Breast epithelium (tissue), 4 donors: ENCODE measurements at places on chromosomes 6 and 20.

DNA sequence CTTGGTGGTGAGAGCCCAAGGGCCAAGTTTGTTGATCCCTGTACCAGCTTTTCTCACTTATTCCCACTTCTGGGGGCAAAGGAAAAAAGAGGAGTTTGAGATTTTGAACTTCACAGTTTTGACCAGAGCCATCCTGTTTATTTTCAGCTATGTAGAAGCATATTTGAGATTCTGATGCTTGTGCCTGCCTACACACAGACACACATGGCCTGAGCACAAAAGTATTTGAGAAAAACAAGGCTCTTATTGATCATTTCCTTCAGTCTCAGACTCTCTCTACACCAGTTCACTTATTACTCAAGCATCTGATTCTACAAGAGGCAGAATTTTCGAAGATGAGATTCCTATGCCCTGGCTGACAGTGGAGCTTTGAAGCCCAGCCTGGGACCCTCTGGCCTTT is 100.7 kb downstream of the TCP11 start:
- DNase-seq: no peak

DNA sequence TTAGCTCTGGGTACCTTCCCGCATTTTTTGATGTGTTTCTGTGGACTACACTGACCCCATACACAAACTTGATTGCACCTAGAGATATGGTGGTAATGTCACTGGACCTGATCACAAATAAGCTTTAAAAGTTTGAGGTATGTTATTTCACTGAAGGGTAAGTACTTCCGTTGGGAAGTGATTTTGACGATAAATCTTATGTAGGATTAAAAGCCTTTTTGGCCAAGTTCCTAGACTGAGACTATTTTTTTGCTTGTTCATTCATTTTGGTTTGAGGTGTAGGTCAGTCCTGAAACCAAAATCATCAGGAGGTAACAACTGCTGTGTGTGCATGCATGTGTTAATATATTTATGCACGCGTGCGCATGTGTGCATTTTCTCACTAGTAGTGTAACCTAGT is 336.3 kb downstream of the TFAP2A start:
- no peak for DNase-seq

- DNase-seq: no peak
Measured at GRCh38 chr6:72322771-72323170, 299.1 kb upstream of the KCNQ5 start.

GRCh38 chr20:10497791-10498190 is 62.7 kb downstream of the SLX4IP start:
- no peak for DNase-seq

DNA sequence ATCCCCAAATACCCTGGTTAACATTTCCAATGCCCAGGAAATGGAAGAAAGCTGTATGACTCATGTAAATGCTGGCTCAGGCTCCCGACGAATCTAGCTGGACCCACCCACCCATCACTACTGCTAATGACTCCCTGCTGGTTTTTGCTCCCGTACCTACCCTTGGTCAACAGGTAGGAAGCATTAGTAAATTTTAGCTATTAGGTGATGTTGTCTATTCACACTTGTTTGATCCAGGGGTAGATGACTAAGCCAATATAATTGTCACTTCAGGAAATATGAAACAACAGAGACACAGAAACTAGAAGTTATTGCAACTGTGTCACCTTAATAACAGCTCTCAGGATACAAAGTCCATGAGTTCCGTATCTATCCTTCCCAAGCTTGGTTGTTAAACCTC is 94.4 kb upstream of the BEND6 start:
- DNase-seq: no peak

GRCh38 chr6:4636881-4637224 is 139.4 kb upstream of the CDYL start:
- DNase-seq: no peak

- no peak for DNase-seq
Measured at GRCh38 chr6:149129371-149130077, 188.0 kb upstream of the TAB2 start.

DNA sequence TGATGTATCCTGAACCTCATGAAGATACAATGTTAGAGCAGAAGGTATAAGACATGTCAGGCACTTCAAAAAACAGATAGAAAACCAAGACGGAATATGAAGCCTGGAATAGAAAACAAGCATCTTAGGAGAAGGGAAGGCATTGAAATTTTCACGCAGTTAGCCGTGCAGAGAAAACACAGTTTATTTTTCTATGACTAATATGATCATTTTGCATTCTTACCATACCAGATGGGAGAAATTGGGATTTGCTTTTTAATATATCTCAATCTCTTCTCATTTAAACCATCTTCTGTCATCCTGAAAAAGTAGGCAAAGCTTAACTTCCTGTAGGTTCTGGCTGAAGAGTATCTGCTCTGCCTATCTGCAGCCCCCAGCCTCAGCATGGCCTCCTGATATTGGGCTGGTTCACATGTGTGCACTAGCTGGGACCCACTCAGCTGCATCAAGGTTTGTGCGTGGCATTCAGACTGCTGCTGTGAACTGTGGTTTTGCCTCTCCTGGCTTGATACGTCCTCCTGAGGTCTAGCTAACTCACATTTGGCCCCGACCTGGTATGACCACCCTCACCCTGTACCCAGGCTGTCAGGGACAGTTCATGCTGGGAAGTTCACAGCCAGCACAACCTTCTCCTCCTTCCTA is 392.5 kb upstream of the SASH1 start:
- no peak for DNase-seq
